ENCODE measurements at places on chromosomes 1 and 21. TPM values are rescaled to one million over a fixed set of nuclear protein-coding genes. Genes with fewer than 3 reads are reported as not detected.

The GALNT2 gene
- 68.1 TPM for total RNA-seq

The MAP3K7CL gene
- total RNA-seq = 6.9 TPM

The KDM5B gene
- 56.4 TPM for total RNA-seq

The CFHR3 gene
- total RNA-seq = not detected

The FBLIM1 gene
- 41.0 TPM for total RNA-seq

The DDR2 gene
- total RNA-seq = 379 TPM

The FTCD gene
- 0.27 TPM for total RNA-seq

The FGR gene
- total RNA-seq = not detected

The CD34 gene
- 0.27 TPM for total RNA-seq

The EMC1 gene
- total RNA-seq = 46.2 TPM

The SLC44A5 gene
- not detected for total RNA-seq

The FLG2 gene
- not detected for total RNA-seq

The PTPN14 gene
- 46.6 TPM for total RNA-seq
